ENCODE measurements at places on chromosomes 6 and 20.

DNA sequence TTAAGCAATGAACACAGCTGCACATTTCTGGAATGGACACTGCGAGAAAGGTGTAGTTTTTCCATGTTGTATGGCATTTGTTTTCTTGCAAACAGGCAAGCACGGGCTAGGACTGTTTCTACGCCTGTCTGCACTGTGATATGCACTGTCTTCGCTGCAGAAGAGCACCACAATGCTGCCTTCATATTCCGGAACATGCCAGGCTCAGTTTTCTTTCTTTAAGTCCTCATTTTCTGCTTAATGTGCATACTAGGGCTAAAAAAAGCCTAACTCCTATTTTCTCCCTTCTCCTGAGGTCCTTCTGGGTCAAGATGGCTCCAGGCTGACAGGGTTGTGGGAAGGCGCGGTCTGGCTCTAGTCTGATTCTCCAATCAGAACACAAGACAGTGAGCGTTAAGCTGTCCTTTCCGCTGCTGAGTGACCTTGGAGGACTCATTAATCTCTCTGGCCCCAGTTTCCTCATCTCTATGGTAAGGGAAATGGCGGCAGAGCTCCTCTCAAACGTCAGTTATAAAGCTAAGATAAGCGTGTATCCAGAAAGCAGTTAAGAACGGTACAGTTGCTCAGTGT, 379.9 kb downstream of the C6orf118 start:
- DNase-seq = no peak

GRCh38 chr6:30555816-30556065, 548 bp downstream of the GNL1 start:
- no peak for DNase-seq

GRCh38 chr6:33380272-33380981, 11.2 kb upstream of the KIFC1 start:
- DNase-seq = no peak

GRCh38 chr20:59837623-59838394, 95.6 kb downstream of the SYCP2 start:
- DNase-seq = no peak

DNA sequence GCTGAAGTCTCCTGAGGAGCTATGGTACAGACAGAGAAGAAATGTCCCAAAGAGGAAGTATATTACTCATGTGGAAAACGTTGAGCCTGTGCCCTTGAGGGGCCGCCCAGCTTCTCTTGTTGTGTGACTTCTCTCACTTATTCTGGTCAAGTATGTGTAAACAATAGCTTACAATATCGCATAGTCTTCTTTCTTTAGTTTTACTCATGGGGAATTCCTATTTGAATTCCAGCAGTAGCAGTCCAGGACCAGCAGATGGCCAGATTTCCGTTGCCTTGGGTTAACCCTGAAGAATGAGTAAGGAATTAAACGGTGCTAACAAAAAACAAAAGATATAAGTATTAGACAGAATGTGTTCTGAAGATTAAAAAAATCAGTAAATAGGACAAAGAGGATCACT, 522.0 kb upstream of the GJE1 start:
- no peak for DNase-seq

- no peak for DNase-seq
Observed at GRCh38 chr6:43753570-43754183, 16.3 kb upstream of the VEGFA start.

DNA sequence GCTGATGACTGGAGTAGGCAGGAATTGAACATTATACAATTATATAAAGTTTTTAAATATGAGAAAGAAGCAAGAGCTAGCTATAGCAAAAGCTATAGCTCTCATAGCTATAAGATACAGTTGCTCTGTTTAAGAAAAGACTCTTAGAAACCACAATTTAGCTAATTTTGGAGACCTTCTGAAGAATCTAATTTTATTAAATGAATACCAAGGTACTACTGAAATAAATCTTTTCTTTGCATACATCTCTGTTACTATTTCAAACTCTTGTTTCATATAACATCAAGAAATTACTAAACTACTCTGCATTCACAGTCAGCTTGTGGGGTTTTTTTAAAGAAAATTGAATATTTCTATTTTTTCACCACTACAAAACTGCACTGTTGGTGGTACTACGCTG, 568.7 kb upstream of the MARCKS start:
- no peak for DNase-seq

- DNase-seq = no peak
Observed at GRCh38 chr6:157785636-157786035, 37.4 kb upstream of the SNX9 start.

DNA sequence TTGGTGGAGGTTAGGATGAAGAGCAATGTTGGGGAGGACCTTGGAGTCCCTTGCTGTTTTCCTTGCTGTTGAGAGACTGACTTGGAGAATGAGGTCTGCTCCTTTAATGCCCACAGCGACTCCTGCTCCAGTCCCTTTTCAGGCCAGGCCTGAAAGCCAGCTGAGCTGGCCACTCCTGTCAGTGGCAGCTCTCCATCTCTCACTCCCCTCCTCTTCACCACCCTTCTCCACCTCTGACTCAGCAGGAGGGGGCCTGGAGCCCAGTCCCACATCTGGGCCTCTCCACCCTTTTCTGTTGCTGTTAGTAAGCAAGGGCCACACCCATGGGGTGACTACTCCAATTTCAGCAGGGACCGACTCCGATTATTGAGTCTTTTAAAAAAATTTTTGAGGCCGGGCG, 2.2 kb downstream of the SNX21 start:
- DNase-seq = no peak

DNA sequence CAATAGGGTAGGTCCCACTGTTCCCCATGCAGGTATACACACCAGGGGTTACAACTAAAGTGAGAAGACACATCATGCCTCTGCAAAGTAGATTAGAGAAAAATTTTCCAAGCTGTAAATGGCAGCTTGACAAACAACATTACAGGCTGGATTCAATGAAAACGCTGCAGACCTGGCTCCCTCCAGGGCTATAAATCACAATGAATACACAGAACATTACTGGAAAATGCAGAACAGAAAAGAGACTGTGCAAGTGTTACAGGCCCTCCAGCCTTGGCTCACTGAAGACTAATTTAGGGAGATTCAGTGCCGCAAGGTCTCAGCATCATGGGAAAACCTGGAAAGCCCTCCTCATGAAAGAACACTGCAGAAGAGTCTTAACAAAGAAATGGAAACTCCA, 207.8 kb downstream of the KHDC1L start:
- no peak for DNase-seq

DNA sequence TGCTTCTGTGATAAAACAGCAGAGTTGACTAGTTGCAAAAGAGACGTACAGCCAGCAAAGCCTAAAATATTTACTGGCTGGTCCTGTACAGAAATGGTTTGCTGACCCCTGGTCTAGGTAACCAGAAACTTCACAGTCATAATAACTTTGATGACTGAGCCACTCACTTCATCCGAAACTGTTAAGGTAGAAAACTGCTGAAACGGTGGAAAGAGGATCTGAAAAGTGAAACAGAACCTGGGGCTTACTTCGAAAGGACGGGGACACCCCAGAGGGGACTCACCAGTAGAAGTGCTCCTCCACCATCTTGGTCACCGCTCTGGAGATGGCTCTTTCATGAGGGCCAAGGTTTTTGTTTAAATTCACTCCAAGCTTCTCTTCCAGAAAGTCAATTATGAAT, 16.4 kb downstream of the FAXC start:
- peak; percentile 39 for DNase-seq

GRCh38 chr20:37525810-37526209, 1.9 kb downstream of the BLCAP start:
- DNase-seq = no peak

GRCh38 chr6:78810146-78810545, 57.2 kb upstream of the IRAK1BP1 start:
- DNase-seq = no peak

GRCh38 chr6:150403458-150404246, 34.8 kb downstream of the IYD start:
- DNase-seq = no peak

GRCh38 chr6:23879816-23880215, 246.2 kb upstream of the NRSN1 start:
- DNase-seq = no peak

DNA sequence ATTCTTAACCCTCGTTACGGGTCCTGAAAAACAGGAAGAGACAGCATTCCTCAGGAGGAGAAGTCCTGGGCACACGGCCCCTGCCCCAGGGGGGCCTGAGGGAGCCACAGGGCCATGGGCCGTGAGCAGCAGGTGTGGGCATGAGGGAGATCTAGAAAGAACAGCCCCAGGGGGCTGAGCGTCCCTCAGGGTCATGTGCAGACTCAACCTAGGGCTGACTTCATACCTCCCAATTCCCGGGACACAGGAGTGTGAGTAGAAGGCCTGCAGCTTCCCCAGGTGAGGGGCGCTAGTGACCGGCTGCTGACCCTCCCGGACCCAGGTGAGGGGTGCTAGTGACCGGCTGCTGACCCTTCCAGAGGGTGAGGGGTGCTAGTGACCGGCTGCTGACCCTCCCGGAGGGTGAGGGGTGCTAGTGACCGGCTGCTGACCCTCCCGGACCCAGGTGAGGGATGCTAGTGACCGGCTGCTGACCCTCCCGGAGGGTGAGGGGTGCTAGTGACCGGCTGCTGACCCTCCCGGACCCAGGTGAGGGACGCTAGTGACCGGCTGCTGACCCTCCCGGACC, 35.1 kb downstream of the FRMD1 start:
- no peak for DNase-seq

DNA sequence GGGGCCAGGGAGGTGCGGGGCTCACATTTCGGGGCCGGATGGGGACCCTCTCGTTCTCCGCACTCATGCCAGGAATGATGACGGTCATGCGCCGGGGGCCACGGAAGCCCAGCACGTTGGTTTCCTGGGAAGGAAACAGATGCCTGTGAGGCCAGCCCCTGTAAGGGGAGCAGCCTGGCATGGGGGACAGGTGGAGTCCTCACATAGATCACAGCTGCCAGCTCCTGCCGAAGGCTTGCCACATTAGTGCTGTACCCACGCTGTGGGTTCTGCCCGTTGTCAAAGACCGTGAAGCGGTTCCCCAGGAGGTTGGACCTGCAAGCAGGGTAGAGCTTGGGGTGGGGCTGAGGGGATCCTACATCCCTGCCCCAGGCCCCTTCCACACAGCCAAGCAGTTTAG, 6.7 kb upstream of the TEAD3 start:
- DNase-seq = no peak

DNA sequence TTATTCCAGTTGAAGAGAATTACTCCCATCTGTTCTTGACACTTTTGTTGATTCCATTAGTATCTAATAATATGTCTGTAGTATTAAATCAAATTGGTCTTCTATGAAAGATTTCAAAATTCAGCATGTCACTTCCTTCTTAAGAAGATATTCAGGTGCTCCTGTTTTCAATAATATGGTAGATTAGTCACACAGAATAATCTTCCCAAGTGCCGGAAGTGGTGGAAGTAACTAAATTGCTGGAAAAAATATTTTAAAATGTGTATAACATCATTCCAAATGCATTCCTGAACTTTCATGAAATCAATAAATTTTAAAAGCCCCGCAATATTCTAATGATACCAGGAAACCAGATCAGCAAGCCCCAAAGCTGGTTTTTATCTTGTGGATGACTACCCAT, 281.3 kb downstream of the EPM2A start:
- DNase-seq = no peak

DNA sequence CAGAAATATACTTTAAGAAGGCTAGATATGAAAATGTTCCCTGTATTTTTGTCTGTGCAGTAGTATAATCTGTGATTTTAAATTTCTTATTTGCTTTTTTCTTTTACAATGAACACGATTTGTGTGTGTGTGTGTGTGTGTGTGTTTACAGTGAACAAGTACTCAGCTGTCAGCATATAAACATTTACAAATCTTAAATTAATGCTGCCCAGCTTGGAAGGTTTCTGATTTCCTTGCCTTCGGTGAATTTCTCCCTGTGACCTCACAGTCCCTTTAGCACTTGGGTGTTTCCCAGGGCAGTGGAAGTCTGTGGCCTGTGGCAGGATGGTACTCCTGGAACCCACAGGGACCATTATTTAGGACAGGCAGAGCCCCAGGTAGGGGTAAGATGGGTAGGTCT, 37.6 kb downstream of the TXLNB start:
- DNase-seq = no peak

DNA sequence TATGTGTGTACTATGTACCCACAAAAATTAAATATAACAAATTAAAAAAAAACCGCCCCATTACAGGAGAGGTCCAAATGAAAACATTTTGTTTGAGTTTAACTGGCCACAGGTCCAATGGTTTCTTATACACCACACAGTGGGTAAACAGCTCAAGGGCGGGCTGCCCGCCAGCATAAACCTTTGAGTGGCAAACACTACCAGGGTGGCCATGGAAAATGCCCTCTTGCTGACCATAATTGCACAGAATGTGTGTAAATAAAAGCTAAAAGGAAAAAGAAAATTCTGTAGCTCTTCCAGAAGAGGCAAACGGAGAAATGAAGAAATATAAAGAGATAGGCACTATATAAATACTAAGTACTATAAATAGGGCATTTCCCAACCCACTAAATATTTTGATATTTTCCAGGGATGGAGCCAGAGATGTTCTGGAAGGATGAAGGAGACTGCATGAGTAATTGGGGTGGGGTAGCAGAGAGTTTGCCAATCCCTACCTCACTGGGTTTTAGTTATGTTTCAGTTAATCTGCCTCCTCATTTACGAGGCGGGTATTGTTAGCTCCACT, 1.1 kb upstream of the CDC5L start:
- no peak for DNase-seq

GRCh38 chr6:138818496-138819194, 22.8 kb downstream of the ECT2L start:
- DNase-seq = peak; percentile 20

DNA sequence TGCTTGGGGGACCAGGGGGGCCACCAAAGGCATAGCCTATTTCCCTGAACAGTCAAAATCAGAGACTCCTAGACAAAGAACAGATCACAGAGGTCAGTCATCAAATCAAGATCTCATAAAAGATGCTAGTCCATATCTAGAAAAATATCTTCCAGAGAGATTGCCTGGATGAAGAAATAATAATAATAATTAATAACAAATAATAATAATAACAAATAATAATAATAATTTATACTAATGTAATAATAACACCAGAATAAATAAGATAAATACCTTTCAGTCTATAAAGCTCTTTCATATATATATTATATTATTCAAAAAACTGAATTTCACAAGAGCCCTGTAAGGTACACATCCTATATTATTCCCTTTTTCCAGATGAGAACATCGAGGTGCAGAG, 129.6 kb downstream of the PAX1 start:
- DNase-seq = no peak

DNA sequence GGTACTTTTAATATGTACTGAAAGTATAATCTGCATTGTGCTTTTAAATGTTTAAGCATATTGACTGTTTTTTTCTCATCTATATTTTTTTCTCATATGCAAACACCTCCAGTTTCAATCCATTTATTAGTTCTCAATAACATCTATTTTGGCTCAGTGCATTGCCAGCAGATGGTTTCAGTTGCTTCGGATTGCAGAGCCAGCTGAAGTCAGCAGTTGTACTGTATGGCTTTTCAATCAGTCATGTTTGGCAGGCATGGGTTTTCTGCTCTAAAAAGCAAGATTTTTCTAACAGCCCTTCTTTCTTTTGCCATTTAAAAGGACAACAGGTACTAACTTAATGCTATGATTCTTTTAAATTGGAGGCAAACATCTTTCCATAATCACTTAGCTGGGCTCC, 121.2 kb downstream of the CD109 start:
- no peak for DNase-seq

All from GM18507 (cell line).